GM13976 (cell line): ENCODE measurements at places on chromosomes 7 and 10.

DNA sequence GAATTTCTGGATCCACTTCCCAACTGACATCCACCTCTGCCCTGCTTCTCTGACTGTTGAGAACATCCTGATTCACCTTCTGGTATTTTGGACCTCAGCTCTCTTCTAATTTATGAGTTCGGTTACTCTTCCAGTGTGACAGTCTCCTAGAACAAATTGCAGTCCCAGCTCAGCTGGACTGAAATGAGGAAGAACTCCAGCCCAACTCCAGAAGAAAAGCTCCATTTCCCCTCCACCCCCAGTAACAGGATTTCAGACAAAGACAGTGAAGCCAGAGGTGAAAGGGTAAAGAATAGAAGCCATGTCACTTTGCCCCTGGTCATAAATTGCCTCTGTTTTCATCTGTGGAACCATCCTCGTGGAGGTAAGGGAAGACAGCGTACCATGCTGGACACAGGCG is 26.2 kb upstream of the INHBA start:
- no peak for DNase-seq

DNA sequence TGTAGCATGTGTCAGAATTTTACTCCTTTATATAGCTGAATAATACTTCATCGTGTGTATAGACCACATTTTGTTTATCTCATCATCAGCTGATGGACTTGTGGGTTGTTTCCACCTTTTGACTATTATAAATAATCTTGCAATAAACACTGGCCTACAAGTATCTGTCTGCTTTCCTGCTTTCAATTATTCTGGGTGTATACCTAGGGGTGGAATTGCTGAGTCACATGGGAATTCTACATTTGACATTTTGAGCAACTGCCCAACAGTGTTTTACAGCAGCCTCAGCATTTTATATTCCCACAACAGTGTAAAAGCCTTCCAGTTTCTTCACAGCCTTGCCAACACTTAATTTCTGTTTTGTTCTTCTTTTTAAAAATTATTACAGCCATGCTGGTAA is 200.3 kb upstream of the PRSS1 start:
- no peak for DNase-seq

DNA sequence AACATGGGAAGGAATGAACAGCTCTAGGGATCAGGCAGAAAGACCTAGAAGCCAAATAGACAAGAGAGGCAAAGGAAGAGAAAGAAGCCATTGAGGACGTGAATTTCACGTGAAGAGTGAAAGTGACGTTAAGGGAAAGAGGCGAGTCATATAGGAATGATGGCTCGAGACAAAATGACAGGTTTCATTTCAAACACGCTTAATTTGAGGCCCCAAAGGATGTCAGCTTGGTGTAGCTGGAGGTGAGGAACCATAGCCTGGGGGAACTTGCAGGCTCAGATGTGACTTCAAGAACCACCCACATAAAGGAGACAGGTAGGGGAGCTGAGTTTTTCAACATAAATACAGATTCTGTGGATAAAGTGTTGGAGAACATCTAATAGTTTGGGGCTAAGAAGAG is 84.3 kb upstream of the ATP6V0A4 start:
- no peak for DNase-seq

DNA sequence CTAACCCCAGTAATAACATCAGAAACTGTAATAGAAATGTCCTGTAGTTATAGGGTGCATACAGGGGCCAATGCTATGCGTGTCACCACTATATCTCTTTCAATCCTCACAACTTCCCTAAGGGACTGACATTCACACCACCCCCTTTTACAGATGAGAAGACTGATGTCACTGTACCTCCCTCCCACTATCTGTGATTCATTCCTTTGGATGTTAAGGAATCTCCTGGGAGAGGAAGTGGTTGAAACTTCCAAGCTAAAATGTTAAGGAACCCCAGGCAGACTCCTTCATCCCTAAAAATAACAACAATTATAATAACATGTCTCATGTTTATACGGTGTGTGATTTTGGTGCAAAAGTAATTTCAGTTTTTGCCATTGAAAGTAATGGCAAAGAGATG is 5.4 kb downstream of the COL13A1 start:
- no peak for DNase-seq

- DNase-seq: no peak
Observed at GRCh38 chr10:50566150-50566549, 57.6 kb downstream of the SGMS1 start.

GRCh38 chr7:137642472-137642871 is 204.3 kb downstream of the DGKI start:
- no peak for DNase-seq

DNA sequence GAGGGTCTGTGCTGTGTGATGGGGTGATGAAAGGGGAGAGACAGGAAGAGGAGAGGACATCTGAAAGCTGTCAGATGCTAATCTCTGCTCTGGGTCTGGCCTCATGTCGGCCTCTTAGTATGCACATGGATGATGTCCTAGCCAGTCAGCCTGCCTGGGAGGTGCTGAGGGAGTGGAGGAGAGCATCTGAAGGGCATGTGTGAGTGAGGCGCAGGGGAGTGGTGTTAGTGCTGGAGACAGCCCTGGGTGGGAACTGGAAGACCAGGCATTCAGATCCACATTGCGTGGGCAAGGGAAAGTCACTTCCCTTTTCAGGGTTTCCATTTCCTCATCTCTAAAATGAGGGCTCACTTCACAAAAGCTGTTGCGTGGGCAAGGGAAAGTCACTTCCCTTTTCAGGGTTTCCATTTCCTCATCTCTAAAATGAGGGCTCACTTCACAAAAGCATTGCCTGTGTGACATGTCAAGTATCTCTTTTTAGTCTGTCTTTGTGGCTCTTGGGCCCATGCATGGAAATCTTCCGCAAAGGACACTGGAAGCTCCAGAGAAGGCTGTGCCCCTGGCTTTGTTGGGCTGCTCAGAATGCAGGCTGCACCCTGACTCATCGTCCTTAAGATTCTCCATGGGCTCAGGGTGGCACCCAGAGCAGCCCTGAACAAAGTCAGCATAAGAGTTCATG is 10.0 kb downstream of the SFTPD start:
- DNase-seq: no peak

DNA sequence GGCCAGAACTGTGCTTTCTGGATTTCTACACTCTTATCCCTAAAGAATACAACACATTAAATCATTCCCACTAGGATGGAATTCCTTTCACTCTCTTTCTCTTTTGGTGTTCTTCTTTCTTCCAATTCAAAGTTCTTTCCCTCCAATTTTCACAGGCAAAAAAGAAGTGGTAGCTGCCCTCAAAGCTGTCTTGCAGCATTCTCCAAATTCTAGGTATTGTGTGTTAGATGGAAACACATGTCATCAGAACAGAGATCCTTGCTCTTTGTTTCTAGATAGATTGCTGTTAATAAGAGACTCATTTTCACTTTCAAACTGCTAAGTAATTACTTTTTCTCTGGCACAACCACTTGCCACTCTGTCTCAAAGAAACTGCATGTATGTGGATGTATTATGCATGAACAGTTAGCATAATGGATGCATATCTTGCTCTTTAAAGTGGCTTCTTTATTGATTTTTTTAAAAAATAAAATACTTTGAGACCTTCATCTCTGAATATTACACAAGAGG is 31.0 kb downstream of the SHTN1 start:
- DNase-seq: no peak

- peak; percentile 37 for DNase-seq
Observed at GRCh38 chr7:11831736-11832495, at the start of gene THSD7A. Gene THSD7A, minus strand, starts transcription at chr7:11832198. Its CDS starts 252 bp downstream, at chr7:11831946.

GRCh38 chr7:90892213-90892612 is 296.1 kb downstream of the CDK14 start:
- peak; percentile 32 for DNase-seq

GRCh38 chr7:143237366-143237765 is 15.5 kb downstream of the TAS2R40 start:
- no peak for DNase-seq

DNA sequence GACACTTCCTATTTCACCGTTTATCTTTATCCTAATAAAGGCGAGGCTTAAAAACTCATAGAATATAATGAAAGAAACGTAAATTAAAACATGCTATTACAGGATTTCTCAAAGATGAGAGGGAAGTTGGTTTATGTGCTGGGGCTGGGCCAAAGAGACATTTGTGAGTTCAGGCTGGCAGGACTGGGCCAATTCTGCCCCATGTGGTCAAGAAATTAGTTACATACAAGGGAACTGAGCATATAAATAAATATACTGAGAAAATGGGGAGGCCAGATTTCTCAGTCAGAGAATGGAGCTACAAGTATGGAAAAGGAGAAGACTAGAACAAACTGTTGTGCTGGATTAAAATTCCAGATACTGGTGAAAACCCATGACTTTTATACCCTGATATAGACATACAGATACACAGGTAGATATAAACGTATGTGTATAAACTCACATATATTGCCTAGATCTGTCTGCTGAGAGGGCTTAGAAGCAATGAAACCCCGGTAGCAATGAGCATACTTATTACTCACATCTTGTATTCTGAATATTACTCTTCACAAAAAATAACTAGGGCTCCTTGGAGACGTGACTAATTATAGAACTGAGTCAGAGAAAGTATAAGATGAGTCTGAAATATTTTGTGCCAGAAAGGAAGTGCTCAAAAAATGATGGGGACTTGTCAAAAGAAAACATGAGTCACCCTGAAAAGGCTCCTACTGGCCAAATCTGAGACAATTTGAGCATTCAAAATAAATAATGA is 155.7 kb upstream of the FGFR2 start:
- peak; percentile 64 for DNase-seq

DNA sequence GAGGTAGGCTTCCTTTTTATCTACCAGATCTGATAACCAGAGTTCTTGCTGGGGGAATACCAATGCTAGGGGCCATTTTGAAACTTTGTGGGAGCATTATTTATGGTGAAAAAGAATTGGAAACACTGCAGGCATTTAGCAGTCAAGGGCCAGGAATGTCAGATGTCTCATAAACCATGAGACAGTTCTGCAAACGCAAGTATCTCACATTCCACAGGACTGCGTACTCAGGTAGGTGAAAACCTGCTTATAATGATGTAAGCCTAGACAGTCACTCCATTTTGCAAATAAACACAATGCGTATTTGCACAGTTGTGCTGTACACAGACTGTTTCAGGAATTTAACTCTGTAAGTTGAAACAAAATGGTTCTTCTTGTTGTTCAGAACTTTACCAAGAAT is 33.9 kb downstream of the ECHDC3 start:
- no peak for DNase-seq

DNA sequence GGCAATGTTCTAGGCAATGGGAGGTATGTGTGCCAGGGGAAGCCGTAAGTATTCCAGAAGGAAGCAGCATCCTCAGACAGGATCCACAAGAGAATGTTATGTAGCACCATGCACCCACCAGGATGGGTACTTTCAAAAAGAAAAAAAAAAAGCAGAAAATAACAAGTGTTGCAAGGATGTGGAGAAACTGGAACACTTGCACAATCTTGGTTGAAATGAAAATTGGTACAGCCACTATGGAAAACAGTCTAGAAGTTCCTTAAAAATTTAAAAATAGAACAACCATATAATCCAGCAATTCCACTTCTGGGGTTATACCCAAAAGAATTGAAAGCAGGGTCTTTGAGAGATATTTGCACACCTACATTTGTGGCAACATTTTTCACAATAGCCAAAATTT is 20.2 kb downstream of the C10orf71 start:
- no peak for DNase-seq

GRCh38 chr7:112422842-112423496 is 27.3 kb upstream of the IFRD1 start:
- DNase-seq: peak; percentile 14

DNA sequence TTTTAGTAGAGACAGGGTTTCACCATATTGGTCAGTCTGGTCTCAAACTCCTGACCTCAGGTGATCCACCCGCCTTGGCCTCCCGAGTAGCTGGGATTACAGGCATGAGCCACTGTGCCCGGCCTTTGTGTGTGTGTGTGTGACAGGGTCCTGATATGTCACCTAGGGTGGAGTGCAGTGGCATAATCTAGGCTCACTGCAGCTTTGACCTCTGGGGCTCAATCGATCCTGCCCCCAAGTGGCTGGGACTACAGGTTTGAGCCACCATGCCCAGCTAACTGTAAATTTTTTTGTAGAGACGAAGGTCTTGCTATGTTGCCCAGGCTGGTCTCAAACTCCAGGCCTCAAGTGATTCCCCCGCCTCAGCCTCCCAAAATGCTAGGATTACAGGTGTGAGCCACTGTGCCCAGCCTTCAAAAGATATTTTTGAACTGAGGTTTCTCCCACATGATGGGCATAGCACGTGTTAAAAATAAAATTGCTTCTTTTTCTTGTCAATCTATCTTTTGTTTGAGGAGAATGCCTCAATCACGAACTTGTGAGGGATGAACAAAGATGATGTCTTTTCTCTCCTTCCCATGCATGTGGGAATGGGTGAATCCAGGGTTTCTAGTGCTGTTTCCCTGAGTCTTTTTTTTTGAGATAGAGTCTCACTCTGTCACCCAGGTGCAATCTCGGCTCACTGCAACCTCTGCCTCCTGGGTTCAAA is 30.8 kb upstream of the PSAP start:
- no peak for DNase-seq

DNA sequence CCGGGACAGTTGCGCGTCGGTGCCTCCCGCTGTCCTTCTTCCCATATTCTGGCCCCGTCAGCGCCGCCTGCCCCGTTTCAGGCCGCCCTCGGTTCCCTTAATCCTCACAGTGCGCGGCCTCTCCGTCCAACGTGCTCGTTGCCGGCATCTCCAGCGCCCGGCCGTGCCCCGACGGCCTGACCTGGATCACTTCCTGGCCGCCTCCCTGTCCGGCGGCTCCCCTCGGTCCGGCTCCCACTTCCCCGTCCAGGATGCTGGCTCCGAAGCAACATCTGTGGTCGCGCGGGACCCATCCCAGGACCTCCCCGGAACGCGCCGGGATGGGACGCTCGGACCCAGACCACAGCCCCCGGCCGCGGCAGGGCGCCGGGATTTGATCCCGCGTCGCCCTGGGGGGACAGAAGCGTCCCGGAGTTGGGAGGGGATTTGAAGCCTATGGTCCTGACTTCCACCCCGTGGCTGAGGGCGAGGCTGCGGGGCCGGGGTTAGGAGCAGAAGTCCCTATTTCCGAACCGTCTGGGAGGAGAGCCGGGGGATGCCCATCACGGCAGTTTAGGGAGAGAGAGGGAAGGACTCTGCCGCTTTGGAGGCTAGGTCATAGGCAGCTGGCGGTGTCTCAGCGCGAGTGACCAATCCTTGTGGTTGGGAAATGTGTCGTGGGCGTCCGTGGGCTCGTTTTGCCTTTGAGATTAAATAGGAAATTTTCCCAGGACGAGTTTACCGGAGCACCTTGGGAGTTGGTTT is 53.8 kb downstream of the KCTD7 start:
- DNase-seq: peak; percentile 62

- DNase-seq: no peak
Observed at GRCh38 chr7:107068156-107068555, 23.7 kb downstream of the PRKAR2B start.

DNA sequence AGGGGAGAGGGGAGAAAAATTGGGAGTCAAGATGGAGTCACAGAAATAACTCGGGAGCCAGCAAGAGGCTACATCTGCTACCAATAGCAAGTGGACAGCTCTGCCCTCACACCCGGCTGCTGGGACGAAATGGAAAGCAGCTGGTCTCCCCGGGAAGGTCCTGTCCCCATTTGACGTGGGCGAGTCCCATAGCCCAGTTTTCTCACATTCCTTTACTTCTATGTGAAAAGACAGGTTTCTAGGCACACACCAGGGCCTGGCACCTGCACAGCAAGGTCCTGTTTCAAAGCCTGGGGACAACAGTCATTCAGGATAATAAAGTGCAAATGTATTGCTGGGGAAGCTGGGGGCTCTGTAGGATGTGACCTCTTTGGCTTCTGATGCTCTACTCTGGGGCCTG is 162.6 kb downstream of the OAT start:
- no peak for DNase-seq
